ENCODE measurements at places on chromosomes 4 and X. TPM values are rescaled to one million over a fixed set of nuclear protein-coding genes. Genes with fewer than 3 reads are reported as not detected.

The CCKAR gene
- not detected for total RNA-seq

The REPS2 gene
- 1.3 TPM for total RNA-seq

The SMIM20 gene
- total RNA-seq = 23.6 TPM

The HTR2C gene
- total RNA-seq = not detected

The CSAG3 gene
- not detected for total RNA-seq

Measured in A549 treated with dexamethasone at 1 μM for 4 hours (cell line).